ENCODE measurements at places on chromosomes 11 and 22.

- no peak for DNase-seq
Measured at GRCh38 chr11:127965939-127966668, 621.3 kb downstream of the ETS1 start.

- DNase-seq: no peak
Measured at GRCh38 chr11:122812638-122813037, 25.7 kb upstream of the CRTAM start.

- DNase-seq: no peak
Measured at GRCh38 chr11:26703411-26704191, 18.3 kb downstream of the SLC5A12 start.

- no peak for DNase-seq
Measured at GRCh38 chr11:75275581-75275980, 35.0 kb downstream of the TPBGL start.

GRCh38 chr11:86151174-86152005 is 82.5 kb upstream of the PICALM start:
- no peak for DNase-seq

DNA sequence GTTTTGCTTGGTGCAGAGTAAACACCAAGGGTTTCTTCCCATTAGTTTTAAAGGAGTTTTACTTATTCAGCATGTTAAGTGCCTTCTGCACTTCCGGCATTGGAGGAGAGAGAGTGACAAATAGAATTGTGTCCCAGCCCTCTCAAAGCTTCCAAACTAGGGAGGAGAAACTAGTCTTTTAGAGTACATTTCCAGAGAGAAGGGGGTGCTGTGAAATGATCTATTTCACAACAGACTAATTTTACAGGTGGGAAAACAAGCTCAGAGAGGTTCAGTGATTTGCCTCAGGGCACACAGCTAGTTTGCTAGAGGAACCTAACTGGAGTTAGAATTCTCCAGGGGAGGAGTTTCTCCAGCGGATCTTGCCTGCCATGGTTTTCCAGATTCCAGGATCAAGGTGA is 12.6 kb downstream of the MPST start:
- no peak for DNase-seq

GRCh38 chr11:74839971-74840370 is 91.3 kb downstream of the RNF169 start:
- no peak for DNase-seq

DNA sequence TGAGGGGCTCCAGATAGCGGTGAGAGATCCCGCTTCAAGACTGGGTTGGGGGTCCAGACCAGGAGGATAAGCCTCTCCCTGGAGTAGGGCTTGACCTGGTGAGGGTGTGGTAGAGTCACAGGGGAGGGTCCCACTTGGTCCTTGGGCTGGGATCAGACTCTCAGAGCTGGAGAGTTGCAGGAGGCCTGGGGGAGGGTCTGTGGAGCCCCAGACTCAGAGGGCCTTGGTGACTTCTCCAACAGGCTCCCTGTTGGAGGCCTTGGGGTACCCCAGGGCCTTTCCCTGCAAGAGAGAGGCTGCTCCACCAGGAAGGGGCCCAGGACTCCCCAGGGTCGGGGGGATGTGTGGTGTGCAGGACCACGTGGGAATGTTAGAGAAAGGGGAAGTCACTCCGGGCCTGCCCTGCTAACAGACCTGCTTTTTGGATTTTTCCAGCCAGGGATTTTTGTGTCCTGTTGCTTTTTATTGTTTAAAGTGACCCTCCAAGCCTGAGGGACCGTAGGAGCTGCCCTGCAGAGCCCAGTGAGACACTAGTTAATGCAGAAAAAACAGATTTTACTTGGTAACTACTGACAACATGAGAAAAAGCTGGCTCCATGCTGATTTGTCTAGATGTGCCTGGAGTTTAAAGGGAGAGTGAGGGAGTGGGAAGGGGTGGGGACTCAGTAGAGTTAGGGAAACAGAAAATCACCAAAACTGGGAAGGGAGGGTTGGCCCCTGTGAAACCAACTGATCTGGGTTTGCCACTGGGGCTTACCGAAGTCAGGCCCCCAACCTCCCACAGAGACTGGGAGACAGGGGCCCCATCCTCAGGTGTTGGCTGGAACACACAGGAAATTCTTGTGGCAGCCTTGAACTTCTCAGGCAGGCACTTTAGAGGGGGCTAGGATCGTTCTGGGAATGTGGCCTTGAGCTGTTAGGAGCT is 801 bp upstream of the TXNRD2 start:
- DNase-seq: peak; percentile 81

DNA sequence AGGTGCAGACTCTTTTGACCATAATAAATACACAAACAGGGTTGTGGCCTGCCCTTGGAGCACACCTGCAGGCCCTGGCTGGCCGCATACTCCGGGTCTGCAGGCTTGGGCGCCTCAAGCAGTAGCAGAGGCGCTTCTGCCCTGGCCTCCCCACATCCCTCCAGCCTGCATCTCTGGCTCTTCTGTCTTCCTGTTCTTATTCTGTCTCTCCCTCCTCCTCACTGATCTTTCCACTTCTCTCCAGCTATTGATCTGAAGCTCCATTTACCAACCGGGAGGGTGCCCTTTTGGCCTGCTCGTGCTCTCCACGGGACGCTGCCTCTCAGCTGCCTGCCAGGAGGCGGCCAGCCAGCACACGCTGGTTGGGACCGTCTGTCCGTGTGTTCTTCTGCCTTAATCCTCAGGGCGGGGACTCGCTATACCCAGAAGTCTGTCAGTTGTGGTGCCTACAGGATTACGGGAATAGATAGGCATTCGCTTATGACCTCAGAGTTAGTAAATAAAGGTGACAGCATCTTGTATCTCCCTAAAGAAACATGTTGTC is 5.2 kb downstream of the UPB1 start:
- no peak for DNase-seq

GRCh38 chr11:32893343-32894148 is 935 bp downstream of the QSER1 start:
- DNase-seq: peak; percentile 73

DNA sequence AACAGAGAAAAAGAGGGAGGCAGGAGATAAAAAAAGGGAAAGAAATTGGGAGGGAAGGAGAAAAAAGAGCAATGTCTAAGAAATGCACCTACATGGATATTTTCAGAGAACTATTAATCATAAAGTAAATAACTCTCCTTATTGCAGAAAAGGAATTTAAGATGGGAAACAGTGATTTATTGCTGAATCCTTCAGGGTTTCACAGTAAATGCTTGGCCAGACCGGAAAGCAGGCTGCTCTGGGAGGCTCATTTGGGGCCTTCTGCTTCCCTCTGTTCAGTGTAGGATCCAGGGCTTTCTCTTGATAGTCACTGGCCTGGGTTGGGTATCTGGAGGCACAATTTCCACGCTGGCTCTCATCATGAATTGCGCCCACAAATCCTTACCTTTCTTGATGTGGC is 324.3 kb upstream of the SORL1-AS1 start:
- no peak for DNase-seq

DNA sequence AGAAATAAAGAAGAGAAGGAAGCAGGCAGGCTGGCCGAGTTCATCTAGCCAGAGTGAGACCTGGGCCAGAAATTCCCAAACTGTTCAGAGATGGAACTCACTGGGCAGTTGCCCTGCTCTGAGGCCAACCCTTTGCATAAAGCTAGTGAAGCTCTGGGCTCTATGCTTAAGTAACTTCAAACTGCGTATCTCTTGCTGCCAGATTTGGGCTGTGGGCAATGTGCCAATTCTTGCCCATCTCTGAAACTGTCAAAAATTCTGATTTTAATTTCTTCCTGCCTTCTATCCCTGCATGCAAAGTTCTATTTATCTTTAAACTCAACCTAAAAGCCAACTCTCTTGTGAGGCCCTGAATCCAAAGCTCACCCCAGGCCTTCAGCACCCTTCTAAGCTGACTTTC is 36.2 kb upstream of the HEPHL1 start:
- no peak for DNase-seq

GRCh38 chr22:29040385-29041275 is 21.0 kb downstream of the C22orf31 start:
- DNase-seq: peak; percentile 71

GRCh38 chr11:9060700-9061111 is 30.7 kb downstream of the SCUBE2 start:
- DNase-seq: no peak

GRCh38 chr11:41267451-41267850 is 192.0 kb downstream of the LRRC4C start:
- no peak for DNase-seq

DNA sequence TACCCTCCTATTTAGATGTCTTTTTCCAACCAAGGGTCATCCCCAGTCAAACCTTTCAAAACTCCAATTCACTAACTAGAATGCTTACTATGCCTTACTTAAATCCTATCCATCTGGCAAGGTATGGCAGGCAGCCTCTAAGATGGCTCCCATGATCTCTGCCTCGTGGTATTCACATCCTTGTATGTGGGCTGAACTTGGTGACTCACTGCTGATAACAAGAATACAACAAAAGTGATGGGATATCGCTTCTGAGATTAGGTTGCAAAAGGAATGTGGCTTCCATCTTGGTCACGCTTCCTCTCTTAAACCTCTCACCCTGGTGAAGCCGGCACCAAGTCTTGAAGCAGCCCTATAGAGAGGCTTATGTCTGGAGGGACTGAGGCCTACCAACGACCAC is 29.6 kb upstream of the UPB1 start:
- DNase-seq: no peak

- no peak for DNase-seq
Measured at GRCh38 chr22:44047891-44048301, 23.8 kb downstream of the PARVB start.

GRCh38 chr22:49538006-49538405 is 289.7 kb downstream of the BRD1 start:
- DNase-seq: no peak

DNA sequence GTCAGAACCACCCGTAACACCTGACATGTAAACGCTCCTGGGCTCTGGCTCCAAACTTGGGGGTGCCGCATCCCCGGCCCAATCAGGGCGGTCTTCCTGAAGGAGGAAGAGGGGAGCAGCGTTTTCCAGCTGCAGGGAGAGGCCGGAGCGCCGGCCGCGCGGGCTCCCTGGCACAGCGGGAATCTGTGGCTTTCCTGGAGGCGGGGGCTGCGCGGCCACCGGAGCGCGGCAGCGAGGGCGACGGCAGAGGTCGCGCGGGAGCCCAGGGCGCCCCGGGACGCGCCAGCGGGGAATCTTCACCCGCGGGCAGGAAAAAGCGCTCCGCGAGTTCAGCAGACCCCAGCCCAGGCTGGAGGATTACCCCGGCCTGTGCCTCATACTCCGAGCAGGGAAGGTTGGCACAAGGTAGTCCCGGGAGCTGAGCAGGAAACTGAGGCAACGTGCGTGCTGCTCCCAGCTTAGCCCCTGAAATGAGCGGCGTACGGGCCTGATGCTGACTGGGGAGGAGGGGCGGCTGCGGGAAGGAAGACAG is 600 bp upstream of the ESAM start:
- DNase-seq: peak; percentile 47

GRCh38 chr11:762421-763072 is 14.7 kb downstream of the GATD1 start:
- peak; percentile 90 for DNase-seq

All from AG08396 (cell line).